ENCODE measurements at places on chromosomes 2 and 18. TPM values are rescaled to one million over a fixed set of nuclear protein-coding genes. Genes with fewer than 3 reads are reported as not detected.

- H3K27me3 ChIP-seq: no peaks in the 10 kb centered on the region
- no peak overlapping the region for H3K4me3 ChIP-seq
- no peak overlapping the region for H3K27ac ChIP-seq
- no peaks in the 10 kb centered on the region for H3K4me1 ChIP-seq
- no peak for DNase-seq
- H3K36me3 ChIP-seq: no peaks in the 10 kb centered on the region
Measured at GRCh38 chr18:27855486-27855885, 321.4 kb downstream of the CDH2 start.

DNA sequence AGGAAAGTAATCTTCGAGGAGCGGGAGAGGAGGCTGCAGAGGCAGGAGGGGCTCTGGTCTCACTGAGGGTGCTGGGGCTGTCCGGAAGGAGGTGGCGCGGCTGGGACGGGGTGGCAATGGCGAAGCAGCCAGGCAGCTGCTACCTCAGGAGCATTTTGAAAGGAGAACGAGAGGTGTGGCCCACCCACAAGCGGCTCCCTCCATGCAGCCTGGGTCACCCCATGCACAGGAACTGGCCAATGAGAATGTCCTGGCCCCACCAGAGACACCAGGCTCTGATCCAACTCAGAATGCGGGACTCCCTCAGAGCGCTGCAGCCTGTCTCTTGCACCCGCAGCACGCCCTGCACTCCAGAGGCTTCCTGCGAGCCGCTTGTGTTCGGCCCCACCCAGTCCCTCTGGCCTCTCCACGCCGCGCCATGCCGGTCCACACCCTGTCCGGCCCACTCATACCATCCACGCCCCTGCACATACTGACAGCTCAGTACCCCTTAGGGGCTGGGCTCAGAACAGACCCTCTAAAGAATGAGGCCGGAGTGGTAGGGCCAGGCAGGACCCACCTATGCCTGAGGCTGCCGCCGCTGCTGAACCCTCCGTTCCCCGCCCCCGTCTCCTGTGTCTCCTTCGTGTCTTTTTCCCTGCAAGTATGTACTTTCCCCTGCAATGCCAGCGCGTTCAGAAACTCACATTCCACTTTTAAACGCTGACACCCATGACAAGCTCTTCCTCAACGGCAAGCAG lies 6.4 kb upstream of the BOK start:
- DNase-seq: no peak
- H3K4me1 ChIP-seq: no peaks in the 10 kb centered on the region
- H3K4me3 ChIP-seq: no peak overlapping the region
- no peaks in the 10 kb centered on the region for H3K27me3 ChIP-seq
- H3K36me3 ChIP-seq: no peaks in the 10 kb centered on the region

The PSD4 gene
- total RNA-seq: 117 TPM

The SPHKAP gene
- not detected for total RNA-seq

The TRIM54 gene
- not detected for total RNA-seq

- no peaks in the 10 kb centered on the region for H3K36me3 ChIP-seq
- no peak overlapping the region for H3K4me3 ChIP-seq
- H3K27me3 ChIP-seq: no peaks in the 10 kb centered on the region
- no peak overlapping the region for H3K27ac ChIP-seq
Measured at GRCh38 chr2:159595410-159596046, 20.8 kb downstream of the BAZ2B start.

GRCh38 chr18:3572761-3573160 lies 122.8 kb downstream of the TGIF1 start:
- no peak overlapping the region for H3K4me3 ChIP-seq
- no peaks in the 10 kb centered on the region for H3K4me1 ChIP-seq
- H3K36me3 ChIP-seq: no peaks in the 10 kb centered on the region
- no peak for DNase-seq
- no peak overlapping the region for H3K27ac ChIP-seq

DNA sequence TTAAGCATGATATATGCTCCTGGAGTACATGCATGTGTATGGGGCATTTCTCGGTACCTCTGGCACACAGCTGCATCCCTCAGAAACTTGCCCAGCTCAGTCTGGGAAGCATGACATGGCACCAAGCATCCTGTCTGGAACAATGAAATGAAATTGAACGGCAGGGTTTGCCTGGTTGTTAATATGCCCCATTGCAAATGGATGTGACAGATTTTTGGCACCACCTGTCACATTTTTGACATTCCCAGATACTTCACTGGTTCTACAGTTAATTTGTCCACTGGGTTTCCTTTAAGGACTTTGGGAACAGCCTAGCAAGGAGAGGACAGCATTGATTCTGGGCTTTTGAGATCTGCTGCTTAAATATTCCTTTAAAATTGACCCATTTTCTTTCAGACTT lies 305.8 kb downstream of the TSN start:
- H3K27ac ChIP-seq: no peak overlapping the region
- H3K4me3 ChIP-seq: no peak overlapping the region
- no peaks in the 10 kb centered on the region for H3K4me1 ChIP-seq
- H3K27me3 ChIP-seq: no peaks in the 10 kb centered on the region
- DNase-seq: no peak
- no peaks in the 10 kb centered on the region for H3K36me3 ChIP-seq

DNA sequence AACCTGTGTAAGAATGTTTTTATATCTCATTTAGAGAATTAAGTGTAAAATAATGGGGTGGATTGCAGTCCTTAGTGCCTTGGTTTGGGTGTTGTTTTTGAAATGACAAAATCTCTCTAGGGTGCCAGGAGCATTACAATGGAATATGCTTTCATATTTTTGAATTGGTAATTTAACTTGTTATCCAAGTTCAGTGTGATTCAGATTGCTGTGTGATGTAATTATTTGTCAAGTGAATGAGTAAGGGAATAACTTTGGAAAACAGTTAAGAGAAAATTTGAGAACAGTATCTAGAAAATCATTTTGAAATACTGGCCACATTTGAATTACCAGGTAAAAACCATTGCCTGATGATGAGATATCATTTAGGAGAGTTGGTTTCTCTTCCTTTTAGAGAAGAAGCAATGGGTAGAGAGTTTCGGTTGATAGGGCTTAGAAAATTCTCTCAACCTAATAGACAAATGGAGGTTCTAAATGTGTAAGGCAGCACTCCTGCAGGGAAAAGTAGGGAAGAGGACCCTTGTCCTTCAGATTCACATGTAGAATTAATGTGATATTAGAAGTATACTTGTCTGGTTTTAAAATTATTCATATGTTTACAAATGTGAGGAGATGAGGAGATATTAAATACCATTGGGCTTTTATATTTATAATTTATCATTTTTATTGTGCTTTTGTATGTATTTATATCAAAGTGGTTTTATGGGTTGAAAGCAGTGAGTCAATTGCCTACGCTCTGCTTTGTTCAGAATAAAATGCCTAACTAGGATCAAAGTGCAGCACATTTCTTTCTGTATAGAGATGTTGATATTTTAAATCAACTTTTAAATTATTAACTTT lies 124.8 kb downstream of the PHLPP1 start:
- no peak for DNase-seq
- H3K27ac ChIP-seq: no peak overlapping the region
- H3K4me1 ChIP-seq: peaks cover 26% of the 10 kb centered on the region
- H3K36me3 ChIP-seq: no peaks in the 10 kb centered on the region
- H3K4me3 ChIP-seq: no peak overlapping the region
- H3K27me3 ChIP-seq: no peaks in the 10 kb centered on the region

The ASB18 gene
- total RNA-seq: not detected

GRCh38 chr2:62529758-62530157 lies 23.8 kb upstream of the TMEM17 start:
- no peaks in the 10 kb centered on the region for H3K4me1 ChIP-seq
- H3K27me3 ChIP-seq: no peaks in the 10 kb centered on the region
- H3K27ac ChIP-seq: no peak overlapping the region
- H3K4me3 ChIP-seq: no peak overlapping the region

DNA sequence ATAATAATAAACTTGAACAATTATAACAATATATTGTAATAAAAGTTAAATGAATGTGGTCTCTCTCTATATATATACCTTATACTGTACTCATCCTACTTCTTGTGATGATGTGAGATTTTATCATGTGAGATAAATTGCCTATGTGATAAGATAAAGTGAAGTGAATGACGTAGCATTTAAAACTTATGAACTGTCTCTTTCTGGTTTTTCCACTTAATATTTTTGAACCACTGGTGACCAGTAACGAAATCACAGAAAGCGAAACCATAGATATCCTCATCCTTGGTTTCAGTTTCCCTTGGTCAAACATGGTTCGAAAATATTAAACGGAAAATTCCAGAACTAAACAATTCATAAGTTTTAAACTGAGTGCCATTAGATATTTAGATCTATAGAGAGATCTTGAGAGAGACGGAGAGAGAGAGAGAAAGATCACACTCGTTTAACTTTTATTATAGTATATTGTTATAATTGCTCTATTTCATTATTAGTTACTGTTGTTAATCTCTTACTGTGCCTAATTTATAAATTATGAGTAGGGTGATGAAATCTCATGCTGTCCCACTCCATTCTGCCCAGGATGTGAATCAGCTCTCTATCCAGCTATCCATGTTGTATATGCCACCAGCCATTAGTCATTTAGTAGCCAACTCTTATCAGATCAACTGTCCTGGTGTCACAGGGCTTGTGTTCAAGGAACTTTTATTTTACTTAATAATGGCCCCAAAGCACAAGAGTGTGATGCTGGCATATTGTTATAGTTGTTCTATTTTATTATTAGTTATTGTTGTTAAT lies 156.8 kb downstream of the THADA start:
- H3K4me3 ChIP-seq: no peak overlapping the region
- no peaks in the 10 kb centered on the region for H3K4me1 ChIP-seq
- no peak overlapping the region for H3K27ac ChIP-seq
- no peak for DNase-seq

The TPO gene
- not detected for total RNA-seq

DNA sequence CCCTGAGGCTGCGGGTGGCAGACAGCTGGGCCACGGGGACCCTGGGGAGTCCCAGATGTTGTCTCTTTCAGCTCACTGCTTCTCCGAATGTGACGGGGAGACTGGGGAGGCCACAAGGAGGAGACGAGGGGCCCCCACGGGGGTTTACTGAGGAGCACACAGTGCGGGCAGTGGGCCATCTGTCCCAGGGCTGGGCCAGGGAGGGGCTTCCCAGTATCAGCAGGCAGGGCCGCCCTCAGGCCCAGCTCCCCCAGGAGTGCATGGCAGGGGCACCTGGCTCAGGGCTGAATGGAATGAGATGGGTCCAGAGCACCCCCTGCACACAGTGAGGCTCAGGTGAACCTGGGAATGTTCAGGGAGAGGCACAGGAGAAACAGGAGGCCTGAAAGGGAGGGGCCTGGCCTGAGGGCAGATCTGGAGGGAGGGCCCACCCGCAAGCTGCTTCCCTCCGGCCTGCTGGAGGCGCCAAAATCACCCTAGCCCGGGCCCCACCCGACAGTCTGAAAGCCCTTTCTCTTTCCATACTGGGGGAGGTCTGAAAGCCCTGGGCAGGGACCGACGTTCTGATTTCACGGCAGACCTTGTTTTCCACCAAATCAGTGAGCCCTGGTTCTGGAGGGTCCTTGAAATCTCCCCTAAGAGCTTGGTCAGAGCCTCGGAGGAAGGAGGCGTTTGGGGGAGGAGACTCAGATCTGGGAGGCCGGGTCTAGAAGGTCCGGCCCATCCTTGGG lies 35.5 kb upstream of the PTMA start:
- peaks cover 59% of the 10 kb centered on the region for H3K4me1 ChIP-seq
- H3K27me3 ChIP-seq: no peaks in the 10 kb centered on the region
- no peaks in the 10 kb centered on the region for H3K36me3 ChIP-seq
- peak overlapping the region; percentile 73 for H3K4me3 ChIP-seq
- peak; percentile 71 for DNase-seq
- H3K27ac ChIP-seq: peak overlapping the region; percentile 98

GRCh38 chr2:200223205-200223784 lies 83.2 kb upstream of the SPATS2L start:
- DNase-seq: no peak
- H3K27me3 ChIP-seq: no peaks in the 10 kb centered on the region
- no peaks in the 10 kb centered on the region for H3K36me3 ChIP-seq

The RIT2 gene
- not detected for total RNA-seq

DNA sequence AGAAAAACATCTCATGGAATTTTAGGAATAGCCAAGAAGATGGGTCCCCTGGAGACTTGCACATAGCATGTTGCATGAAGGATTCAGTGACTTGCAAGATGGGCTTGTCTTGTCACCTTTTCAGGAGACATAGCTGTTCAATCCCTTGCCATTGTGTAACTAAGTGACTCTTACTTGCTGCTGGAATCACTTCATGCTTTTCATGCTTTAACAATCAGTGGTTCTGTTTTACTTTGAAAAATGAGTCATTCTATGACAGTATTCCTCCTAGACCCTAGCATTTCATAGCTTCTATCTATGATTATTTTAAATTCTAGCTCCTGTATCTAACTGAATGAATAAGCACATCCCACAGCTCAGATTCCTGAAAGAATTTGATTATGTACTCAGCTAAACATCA lies 2.8 kb downstream of the KYNU start:
- DNase-seq: no peak
- peak overlapping the region; percentile 80 for H3K4me3 ChIP-seq
- H3K36me3 ChIP-seq: peaks cover 3% of the 10 kb centered on the region
- H3K27me3 ChIP-seq: no peaks in the 10 kb centered on the region

- H3K4me1 ChIP-seq: no peaks in the 10 kb centered on the region
- H3K36me3 ChIP-seq: no peaks in the 10 kb centered on the region
- DNase-seq: no peak
- H3K4me3 ChIP-seq: no peak overlapping the region
Measured at GRCh38 chr2:102979429-102979828, 217.6 kb downstream of the TMEM182 start.

DNA sequence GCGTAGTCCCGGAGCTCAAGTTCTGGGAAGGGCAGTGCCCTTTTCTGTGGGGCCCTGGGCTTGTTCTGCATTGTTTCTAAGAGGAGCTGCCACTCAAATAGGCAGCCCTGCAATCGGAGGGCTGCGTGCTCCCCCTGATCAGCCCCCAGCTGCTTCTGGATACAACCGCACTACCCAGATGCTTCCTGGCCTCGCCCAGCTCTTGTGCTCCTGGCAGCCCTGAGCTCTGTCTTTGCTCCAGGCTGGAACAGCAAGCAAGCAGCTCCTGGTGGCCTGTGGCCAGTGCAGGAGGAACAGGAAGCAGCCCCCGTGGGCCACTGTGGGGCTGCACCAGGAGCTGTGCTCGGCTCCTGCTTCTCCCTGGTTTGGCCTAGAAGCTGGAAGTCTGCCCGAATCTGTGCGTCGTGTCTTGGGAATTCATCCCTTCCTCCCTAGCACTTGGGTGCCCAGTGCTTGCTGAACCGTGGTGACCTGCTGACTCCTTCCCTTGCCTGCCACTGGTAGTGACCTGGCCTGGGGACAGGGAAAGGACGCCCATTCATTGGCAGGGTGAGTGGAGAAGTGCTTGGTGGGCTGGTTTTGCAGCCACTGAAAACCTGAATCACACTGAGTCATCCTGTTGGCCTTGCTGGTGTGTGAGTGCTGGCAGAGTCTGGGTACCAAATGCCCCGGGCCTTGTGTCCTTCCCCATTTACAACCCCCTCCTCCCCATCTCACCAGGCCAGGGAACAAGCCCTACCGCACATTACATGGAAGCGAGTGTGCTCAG lies 27.3 kb upstream of the NTSR2 start:
- H3K27ac ChIP-seq: no peak overlapping the region
- no peak overlapping the region for H3K4me3 ChIP-seq
- H3K27me3 ChIP-seq: no peaks in the 10 kb centered on the region
- H3K36me3 ChIP-seq: no peaks in the 10 kb centered on the region

The PLA2R1 gene
- total RNA-seq: not detected

The FBLN7 gene
- total RNA-seq: not detected

Measured in GM12878 (cell line).